Activated naive CD8-positive, alpha-beta T cell treated with anti-CD3 and anti-CD28 coated beads, Interleukin-2, amount 50 U/mL, for 16 hours (primary cell): ENCODE measurements at places on chromosomes 6 and 20.

DNA sequence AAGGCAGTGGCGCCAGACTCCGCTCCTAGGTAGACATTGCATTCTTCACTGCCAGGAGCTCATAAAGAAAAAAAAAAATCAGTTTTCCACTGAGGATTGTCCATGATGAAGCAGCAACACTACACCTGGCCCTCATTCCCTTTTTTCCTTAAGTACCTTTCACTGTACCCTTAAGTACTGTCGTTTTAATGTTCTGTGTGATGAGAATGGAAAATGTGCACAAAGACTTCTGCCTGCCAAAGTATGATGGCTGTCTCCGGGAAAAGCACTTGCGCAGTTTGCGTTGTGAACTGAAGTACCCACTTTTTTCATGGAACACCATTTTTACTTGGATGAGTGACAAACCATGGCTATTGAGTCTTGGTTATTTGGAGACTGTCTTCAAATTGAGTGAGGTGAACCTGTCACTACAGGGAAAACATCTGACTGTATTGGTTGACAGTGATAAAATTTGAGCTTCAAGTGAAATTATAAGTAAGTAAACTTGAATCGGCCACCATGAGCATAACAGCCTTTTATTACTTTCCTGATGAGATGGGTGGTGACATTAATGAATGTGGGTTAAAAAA is 104.8 kb downstream of the NCOA3 start:
- no peak for DNase-seq

- DNase-seq, result no peak
Observed at GRCh38 chr6:86357877-86358276, 579.5 kb upstream of the HTR1E start.

- DNase-seq, result no peak
Observed at GRCh38 chr6:18501663-18502013, 114.5 kb downstream of the RNF144B start.

DNA sequence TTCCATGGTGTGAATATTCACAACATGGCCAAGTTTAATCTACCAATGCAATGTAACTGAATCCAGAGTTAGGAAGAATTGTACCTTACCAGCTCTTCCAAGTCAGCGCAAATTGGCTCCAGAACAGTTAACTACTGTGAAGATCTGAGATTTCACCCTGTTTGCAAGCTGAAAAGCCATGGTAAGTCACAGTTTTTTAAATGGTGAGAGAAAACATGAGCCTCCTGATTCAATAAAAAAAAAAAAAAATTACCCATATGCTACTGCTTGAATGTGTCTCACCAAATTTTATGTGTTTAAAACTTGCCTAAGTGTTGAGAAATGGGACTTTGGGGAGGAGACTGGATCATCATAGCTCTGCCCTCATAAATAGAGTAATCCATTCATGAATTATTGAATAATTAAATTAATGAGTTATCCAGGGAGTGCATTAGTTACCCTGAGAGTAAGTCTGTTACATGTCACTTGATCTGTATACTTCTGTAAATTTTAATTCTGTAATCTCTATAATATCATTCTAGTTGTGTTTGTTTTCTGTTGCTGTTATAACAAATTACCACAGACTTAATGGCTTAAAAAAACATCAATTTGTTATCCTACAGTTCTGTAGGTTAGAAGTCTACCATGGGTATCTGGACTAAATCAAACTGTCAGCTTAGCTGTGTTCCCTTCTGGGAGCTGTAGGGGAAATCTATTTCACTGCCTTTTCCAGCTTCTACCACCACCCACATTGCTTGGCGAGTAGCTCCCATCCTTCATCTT is 1355.9 kb downstream of the GRIK2 start:
- no peak for DNase-seq

DNA sequence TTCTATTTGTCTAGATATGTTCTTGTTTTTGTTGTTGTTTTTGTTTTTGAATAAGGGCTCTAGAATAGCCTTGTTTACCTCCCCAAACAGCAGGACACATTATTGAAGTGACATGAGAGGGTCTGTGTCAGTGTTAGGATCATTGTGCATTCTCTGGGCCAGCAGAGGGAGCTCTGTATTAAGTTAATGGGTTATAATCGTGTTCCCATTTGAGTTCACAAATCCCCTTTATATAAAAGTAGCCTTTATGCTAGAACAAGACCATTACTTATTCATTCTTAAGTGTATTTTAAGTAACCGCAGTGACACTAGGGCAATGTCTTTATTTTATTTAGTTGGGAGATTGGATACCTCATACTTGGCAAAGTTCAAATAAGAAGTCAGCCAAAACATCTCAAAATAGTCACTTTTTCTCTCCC is 44.8 kb downstream of the STK4 start:
- peak; percentile 21 for DNase-seq

DNA sequence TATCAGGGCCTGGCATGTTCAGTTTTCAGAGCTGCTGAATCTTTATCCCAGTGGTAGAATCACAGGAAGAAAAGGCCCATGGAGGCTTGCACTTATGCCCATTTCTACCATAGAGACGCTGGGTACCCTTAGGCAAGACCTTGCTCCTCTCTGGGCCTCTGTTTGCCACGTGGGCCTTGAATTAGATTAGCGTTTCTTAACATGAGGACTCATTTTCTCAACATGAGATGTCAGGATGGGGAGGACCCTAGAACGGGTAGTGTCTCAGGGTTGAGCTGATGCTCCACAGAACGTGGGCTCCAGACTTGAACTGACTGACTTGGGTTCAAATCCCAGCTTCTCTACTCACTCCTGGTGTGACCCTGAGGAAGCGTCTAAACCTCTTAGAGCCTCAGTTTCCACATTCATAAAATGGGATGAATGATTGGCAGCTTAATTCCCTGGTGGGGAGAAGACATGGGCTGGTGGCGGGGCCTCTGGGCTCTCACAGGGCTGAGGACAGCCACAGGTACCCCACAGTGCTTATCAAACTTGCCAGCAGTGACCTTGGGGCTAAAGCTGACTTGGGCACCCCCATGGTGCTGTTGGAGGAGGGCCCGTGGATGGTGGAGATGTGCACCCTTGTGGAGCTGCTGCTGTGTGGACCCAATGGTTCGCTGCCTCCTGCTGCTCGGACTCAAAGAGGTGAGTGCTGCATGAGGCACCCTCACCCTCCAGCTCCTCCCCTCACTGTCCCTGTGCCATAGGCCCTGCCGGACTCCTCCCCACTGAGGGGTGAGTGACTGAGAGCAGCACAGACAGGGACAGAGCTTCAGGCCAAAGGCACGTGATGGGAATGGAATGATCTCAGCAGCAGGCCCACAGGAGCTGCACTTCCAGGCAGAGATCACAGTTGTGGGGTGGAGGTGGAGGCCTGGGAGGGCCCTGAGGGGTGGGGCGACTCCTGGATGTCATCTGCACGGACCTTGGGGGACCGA is 28.2 kb downstream of the SUN5 start:
- DNase-seq, result no peak

- DNase-seq, result no peak
Observed at GRCh38 chr6:159805440-159806020, 5.5 kb downstream of the PNLDC1 start.

DNA sequence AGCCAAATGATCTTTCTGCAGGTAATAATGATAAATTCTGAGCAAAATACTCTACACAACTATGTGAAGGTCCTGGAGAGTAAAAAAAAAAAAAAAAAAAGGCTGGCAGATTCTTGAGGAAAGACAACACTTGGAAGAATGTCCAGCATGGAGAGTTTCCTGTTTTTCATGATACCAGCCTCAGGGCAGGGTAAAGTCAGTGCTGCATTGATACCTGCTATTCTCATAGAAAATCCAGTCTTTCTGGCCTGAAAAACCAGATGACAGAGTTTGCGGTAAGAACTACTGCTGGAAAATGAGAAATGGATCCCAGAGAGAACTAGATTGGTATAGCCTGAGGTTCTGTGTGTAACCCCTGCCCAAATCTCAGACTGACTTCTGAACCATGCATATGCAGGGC is 89.1 kb downstream of the AFG1L start:
- DNase-seq, result no peak

GRCh38 chr6:9178071-9178470 is 742.7 kb upstream of the SLC35B3 start:
- no peak for DNase-seq

GRCh38 chr6:136173519-136174507 is 76.3 kb downstream of the MTFR2 start:
- DNase-seq, result no peak
